H9 (cell line): ENCODE measurements at places on chromosomes 1 and 21. TPM values are rescaled to one million over a fixed set of nuclear protein-coding genes. Genes with fewer than 3 reads are reported as not detected.

The BTG3 gene
- total RNA-seq, result 30.9 and 32.2 TPM in 2 replicates

- H3K27ac ChIP-seq, result no peak overlapping the region
- H3K27me3 ChIP-seq, result no peaks in the 10 kb centered on the region
Measured at GRCh38 chr1:27102707-27103468, 52.0 kb downstream of the SLC9A1 start.

- H3K4me3 ChIP-seq, result no peak overlapping the region
- no peaks in the 10 kb centered on the region for H3K27me3 ChIP-seq
- no peak overlapping the region for H3K27ac ChIP-seq
- no peak for DNase-seq
Measured at GRCh38 chr21:45788637-45789506, 145.3 kb downstream of the PCBP3 start.

DNA sequence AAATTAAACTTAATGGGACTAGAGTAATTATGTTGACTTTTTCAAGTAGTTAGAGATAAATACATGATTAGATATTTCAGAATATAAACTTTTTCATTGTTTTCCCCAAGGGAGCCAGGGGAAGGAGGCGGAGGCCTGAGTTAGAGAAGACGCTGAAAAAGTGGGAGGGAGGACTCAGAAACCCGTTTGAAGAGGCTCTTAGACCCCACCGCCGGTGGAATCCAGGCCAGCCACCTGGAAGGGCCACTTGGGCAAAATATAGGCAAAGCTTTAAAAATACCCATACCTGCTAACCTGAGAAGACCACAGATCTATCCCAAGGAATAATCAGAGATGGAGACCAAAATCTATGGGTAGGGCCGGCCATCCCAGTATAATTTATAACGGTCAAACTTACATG, 242.6 kb downstream of the PTPRU start:
- DNase-seq, result no peak
- H3K36me3 ChIP-seq, result no peaks in the 10 kb centered on the region
- H3K27me3 ChIP-seq, result no peaks in the 10 kb centered on the region
- no peak overlapping the region for H3K27ac ChIP-seq
- peak overlapping the region; percentile 69 for H3K4me3 ChIP-seq

DNA sequence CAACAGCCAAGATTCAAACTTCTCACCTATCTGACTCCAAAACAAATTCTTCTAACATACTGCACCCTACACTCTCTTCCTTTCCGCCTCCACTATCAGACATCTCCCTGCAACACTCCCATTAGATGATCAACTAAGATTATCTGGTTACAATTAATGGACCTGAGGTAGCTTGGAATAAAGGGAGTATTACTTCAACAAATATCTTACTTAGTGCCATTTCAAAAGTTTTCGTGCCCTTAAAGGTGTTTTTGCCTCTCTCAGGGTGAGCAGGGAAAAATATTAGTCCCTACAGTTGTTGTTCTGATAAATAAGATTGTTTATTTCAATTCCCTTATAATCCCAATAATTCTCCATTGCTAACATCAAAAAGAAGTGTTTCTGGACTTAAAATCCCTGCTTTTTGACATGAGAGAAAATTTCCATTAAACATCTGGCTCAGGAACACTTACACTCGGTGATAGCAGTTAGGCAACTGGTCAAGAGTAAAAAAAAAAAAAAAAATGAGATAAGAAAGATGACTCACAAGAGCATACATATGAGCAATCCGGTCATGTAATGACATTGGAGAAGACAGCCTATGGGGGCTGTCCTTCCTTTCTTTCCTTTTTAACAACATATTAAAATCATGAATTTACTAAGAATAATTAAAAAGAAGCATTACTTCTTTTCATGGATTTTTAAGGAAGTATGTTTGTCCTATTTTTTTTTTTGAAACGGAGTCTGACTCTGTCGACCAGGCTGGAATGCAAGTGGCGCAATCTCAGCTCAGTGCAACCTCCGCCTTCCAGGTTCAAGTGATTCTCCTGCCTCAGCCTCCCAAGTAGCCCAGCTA, 7.6 kb downstream of the RSBN1 start:
- no peak overlapping the region for H3K4me3 ChIP-seq
- H3K27ac ChIP-seq, result no peak overlapping the region
- DNase-seq, result no peak
- no peaks in the 10 kb centered on the region for H3K4me1 ChIP-seq
- no peaks in the 10 kb centered on the region for H3K27me3 ChIP-seq

DNA sequence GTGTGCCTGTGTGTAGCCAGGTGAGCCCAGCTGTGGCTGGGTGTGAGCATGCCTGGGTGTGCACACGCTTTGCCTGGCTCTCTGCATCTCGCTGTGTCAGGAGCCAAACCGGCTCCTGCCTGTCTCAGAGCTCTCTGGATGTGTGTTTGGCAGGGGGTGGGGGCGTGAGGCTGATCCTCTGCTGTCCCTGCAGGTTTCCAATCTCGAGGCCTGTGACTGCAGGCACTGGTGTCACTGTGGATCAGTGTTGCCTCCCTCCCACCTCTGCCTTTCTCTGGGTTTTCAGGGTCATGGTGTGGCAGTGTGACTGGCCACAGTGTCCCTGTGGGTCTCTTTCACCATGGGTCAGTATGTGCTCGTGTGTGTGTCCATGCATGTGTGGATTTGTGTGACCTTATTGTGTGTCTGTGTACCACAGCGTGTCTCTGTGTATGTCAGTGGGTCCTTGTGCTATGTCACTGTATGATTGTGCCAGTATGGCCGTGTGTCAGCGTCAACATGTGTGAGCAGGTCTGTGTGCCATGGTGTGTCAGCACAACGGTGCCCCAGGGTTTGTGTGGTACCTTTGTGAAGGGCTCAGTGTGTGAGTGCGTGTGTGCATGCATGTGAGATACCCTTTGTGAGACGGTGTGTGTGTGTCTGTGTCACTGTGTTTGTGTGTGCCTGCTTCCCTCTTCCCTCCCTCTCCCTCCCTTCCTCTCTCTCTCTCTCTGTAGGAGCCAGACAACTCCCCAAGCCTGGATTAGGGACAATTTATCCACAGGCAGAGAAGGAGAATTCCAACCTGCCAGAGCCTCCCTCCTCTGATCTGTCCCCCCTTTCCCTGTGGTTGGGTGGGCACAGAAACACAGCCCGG, 43.4 kb downstream of the AHDC1 start:
- DNase-seq, result no peak
- H3K4me1 ChIP-seq, result peaks cover 16% of the 10 kb centered on the region; the same call in 1 of the 2 replicates
- H3K27me3 ChIP-seq, result no peaks in the 10 kb centered on the region
- no peaks in the 10 kb centered on the region; the same call in 2 of the 3 replicates for H3K36me3 ChIP-seq
- H3K27ac ChIP-seq, result no peak overlapping the region

The ELF3 gene
- 9.1 and 10.4 TPM in 2 replicates for total RNA-seq

GRCh38 chr21:41680444-41681347, 86.2 kb downstream of the RIPK4 start:
- H3K4me3 ChIP-seq, result no peak overlapping the region
- H3K27ac ChIP-seq, result no peak overlapping the region
- H3K36me3 ChIP-seq, result no peaks in the 10 kb centered on the region
- no peaks in the 10 kb centered on the region for H3K27me3 ChIP-seq

DNA sequence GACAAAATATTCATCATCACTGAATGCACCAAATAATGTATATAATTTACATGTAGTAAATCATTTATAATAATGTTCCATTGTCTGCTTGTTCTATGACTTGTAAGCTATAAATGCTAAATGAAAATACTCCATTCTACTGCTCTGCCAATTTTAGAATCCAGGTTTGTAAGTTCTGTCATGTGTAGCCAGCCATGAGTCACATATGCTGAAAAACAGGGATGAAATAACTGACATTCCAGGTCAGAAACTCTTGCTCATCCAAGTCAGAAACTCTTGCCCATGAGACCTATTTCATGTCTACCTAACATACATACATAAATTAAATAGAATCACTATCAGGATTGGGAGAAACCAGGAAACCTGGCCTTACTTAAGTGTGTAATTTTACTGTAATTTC, 95.6 kb downstream of the ASH1L start:
- DNase-seq, result no peak
- H3K4me3 ChIP-seq, result no peak overlapping the region
- no peaks in the 10 kb centered on the region for H3K27me3 ChIP-seq
- peaks cover 17% of the 10 kb centered on the region for H3K36me3 ChIP-seq

GRCh38 chr1:156998840-156999500, 46.6 kb downstream of the ARHGEF11 start:
- peaks cover 7% of the 10 kb centered on the region for H3K4me1 ChIP-seq
- DNase-seq, result no peak
- H3K27me3 ChIP-seq, result no peaks in the 10 kb centered on the region
- no peak overlapping the region for H3K27ac ChIP-seq
- H3K4me3 ChIP-seq, result no peak overlapping the region

DNA sequence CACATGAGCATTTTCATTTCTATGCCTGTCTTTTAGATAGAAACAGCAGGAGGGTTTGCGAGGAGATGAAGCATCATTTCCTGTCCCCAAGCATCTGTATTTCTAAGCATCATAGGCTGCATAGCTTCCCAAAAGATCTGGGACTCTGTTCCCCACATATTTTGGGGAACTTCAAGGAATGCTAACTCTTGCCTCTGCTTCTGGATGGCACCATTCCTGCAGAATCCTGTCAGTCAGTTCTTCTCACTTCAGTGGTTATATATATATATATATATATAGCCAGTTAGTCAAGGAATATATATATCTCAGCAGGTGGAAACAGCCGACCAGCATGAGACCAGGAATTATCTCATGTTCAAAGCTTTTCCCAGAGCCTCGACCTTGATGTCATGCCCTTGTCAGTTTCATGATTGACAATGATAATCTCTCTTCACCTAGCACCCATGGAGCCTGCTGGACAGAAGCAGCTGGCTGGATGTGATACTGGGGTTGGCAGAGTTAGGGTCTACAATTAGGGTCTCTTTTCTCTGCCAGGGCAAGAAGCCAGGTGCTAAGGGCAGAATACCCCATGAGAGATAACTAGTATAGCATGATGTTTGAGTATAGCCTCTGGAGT, 2.4 kb downstream of the PFKFB2 start:
- no peak overlapping the region for H3K27ac ChIP-seq
- no peak overlapping the region for H3K4me3 ChIP-seq
- H3K27me3 ChIP-seq, result no peaks in the 10 kb centered on the region
- H3K36me3 ChIP-seq, result no peaks in the 10 kb centered on the region

The GPR161 gene
- total RNA-seq, result 9.9 and 10.6 TPM in 2 replicates

GRCh38 chr1:197776351-197777105, 1.2 kb upstream of the DENND1B start:
- H3K36me3 ChIP-seq, result no peaks in the 10 kb centered on the region
- H3K4me3 ChIP-seq, result no peak overlapping the region
- no peaks in the 10 kb centered on the region for H3K27me3 ChIP-seq

DNA sequence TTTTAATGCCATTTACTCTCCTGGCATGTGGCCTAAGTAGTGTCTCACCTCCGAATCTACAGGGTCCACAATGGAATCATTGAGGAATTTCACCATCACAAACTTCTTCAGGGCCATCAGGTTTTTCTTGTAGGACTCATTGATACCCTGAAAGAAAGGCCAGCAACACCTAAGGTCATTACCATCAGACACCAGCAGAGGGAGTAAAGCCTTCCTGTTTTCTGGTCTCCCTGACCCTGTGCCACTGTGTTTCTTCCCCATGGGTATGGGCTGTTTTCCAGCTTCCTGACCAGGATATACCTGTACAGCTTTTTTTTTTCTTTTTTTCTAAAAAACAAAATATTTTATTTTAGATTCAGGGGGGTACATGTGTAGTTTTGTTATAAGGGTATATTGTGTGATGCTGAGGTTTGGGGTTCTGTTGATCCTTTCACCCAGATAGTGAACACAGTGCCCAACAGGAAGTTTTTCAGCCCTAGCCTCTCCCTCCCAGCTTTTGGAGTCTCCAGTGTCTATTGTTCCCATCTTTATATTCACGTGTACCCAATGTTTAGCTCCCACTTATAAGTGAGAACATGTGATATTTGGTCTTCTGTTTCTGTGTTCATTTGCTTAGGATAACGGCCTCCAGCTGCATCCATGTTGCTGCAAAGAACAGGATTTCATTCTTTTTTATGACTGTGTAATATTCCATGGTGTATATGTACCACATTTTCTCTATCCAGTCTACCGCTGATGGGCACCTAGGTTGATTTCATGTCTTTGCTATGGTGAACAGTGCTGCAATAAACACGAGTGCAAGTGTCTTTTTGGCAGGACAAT, 18.3 kb downstream of the PPT1 start:
- H3K36me3 ChIP-seq, result peaks cover 78% of the 10 kb centered on the region
- no peak overlapping the region for H3K4me3 ChIP-seq
- no peak overlapping the region for H3K27ac ChIP-seq
- DNase-seq, result peak; percentile 70
- H3K4me1 ChIP-seq, result no peaks in the 10 kb centered on the region
- no peaks in the 10 kb centered on the region for H3K27me3 ChIP-seq

The SPRR2A gene
- not detected in 2 replicates for total RNA-seq

The FLG2 gene
- not detected in 2 replicates for total RNA-seq
